NCI-H1092 treated with DMSO at 0.1 percent for 48 hours (cell line): ENCODE measurements at places on chromosomes 1 and 21.

DNA sequence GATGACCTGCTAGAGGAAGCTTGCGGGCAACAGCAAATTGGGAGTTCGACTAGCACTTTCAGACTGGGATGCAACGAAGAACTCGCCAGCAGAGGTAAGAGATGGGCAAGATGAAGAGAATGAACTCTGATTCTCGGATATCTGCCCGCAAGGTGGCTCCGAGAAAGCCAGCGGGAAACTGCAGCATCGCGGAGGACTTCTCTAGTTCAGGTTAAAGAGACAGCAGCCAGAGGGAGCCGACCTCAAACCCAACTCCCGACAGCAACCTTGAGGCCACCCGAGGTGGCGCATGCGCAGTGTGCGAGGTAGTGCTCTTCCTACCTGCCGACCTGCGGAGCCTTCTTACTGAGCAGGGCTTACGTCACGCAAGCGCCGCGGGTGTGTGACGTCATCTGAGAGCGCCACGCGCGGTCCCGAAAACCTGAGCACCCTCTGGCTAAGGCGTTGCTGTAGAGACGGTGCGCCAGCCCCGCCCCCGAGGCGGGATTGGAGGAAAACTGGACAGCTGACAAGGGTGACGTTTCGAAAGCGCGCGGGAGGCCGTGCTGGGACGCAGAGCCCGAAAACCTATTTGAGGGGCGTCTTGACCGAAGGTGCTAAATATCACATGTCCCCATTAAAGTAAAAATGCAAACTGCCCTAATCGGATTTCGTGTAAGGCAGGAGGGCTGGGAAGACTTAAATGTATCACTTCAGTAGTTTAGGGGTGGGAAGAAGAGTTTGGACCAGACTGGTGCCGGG, 110.5 kb upstream of the SLC25A33 start:
- DNase-seq = peak; percentile 99

GRCh38 chr1:13921190-13921589, 221.2 kb downstream of the PRDM2 start:
- DNase-seq = no peak

DNA sequence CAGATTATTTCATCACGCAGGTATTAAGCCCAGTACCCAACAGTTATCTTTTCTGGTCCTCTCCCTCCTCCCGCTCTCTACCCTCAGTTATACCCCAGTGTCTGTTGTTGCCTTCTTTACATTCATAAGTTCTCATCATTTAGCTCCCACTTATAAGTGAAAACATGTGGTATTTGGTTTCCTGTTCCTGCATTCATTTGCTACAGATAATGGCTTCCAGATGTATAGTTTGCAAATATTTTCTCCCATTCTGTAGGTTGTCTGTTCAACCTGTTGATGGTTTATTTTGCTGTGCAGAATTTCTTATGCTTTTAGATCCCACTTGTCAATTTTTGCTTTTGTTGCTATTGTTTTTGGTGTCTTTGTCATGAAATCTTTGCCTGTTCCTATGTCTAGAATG, 21.1 kb upstream of the KCNH1 start:
- no peak for DNase-seq

GRCh38 chr1:18151436-18152122, 44.0 kb downstream of the IGSF21 start:
- DNase-seq = no peak

DNA sequence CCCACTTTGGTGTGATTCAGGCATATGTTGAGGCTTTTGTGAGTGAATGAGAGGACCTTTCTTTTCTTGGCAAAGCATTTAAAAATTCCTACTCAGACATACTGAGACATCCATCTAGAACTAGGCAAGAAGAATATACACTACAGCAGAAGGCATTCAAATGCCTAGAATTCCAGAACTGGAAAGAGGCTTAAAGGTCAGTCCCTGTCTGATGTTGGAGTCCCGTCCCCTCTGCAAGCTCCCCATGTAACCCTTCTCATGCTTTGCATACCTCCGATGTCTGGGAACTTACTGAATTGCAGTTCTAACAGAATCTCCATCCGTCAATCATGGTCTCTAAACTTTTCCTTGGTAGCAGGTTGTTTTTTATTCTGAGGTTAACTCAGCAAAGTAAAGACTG, 152.9 kb downstream of the ATP6V1G3 start:
- no peak for DNase-seq

- DNase-seq = no peak
Measured at GRCh38 chr1:181469829-181470228, 13.5 kb upstream of the CACNA1E start.

DNA sequence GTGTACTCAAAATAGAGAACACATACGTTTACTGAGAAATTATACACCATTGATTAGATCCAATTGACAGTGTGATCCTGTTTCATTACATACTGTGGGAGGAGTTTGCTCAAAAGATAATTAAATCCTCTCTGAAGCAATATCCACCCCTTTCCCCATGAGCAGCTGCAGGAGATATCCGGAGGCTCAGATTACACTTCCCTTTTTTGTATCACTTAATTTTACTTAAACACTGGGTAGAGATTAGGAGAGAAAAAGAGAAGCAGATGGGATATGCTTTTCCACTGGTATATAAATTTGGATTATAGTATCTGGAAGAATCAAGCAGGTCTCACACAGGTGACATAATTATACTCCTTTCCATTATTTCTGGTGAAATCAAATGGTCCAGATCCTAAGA, 333.3 kb upstream of the ZRANB2 start:
- DNase-seq = peak; percentile 42

- no peak for DNase-seq
Measured at GRCh38 chr21:32653326-32653901, 41.2 kb upstream of the CFAP298 start.

DNA sequence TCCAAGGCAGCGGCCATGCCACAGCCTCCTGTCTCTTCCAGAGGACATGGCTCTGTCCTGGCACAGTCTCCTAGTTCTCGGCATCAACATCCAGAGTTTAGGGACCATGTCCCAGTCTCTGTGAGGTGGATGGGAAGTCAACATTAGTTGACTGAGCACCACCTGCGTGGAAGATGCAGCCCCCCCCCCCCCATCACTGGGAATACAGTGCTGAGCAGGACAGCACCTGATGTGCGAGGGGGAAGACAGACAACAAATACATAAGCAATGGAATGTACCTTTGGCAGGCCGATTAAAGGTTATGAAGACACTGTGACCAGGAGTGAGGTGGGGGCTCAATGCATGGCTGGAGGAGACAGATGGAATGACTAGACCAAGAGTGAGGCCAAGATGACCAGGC, 26.6 kb downstream of the KNCN start:
- DNase-seq = no peak

DNA sequence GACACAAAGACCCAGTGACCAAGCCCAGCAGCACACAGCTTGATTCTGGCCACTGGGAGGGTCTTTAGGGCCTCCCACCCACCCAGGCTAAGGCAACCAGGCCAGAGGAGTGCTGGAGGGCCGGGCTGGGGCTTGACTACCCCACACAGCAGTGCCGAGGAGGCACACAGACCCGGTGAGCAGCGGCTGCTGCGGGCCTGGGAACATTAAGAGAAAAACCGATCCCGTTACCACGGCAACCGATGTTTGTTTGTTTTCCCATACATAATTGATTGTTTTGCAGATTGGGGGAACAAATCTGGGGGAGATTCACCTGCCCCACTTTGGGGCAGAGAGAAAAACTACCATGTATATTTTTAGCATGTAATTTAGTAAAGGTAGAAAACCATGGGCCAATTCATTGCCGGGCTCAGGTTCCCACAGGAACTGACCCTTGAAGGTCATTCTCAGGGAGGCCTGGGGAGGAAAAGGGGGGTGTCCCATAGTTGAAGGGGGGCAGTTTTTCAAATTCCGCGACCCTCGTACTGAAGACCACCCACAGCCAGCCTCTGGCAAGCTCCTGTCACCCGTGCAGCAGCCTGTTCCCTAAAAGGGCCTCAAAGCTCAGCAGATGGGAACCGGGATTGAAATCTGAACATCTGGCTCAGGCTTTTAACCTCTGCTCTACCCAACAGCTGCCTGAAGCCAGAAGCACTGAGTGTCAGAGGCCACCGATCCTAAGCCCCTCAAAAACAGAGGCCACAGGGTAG, 35.3 kb downstream of the CHD5 start:
- no peak for DNase-seq

GRCh38 chr1:16156848-16157495, 1.1 kb upstream of the EPHA2 start:
- no peak for DNase-seq

- no peak for DNase-seq
Measured at GRCh38 chr1:115327270-115327669, 10.8 kb downstream of the NGF start.

GRCh38 chr1:215192306-215192705, 109.8 kb downstream of the KCNK2 start:
- no peak for DNase-seq

- no peak for DNase-seq
Measured at GRCh38 chr1:240073097-240073496, 18.6 kb upstream of the FMN2 start.

GRCh38 chr21:45504516-45505415, 37.5 kb downstream of the SLC19A1 start:
- no peak for DNase-seq

GRCh38 chr1:81437213-81437612, 363.5 kb upstream of the ADGRL2 start:
- DNase-seq = no peak

GRCh38 chr1:38285807-38286530, 239.4 kb upstream of the POU3F1 start:
- no peak for DNase-seq

- no peak for DNase-seq
Measured at GRCh38 chr1:31647106-31647505, 2.4 kb upstream of the PEF1 start.

DNA sequence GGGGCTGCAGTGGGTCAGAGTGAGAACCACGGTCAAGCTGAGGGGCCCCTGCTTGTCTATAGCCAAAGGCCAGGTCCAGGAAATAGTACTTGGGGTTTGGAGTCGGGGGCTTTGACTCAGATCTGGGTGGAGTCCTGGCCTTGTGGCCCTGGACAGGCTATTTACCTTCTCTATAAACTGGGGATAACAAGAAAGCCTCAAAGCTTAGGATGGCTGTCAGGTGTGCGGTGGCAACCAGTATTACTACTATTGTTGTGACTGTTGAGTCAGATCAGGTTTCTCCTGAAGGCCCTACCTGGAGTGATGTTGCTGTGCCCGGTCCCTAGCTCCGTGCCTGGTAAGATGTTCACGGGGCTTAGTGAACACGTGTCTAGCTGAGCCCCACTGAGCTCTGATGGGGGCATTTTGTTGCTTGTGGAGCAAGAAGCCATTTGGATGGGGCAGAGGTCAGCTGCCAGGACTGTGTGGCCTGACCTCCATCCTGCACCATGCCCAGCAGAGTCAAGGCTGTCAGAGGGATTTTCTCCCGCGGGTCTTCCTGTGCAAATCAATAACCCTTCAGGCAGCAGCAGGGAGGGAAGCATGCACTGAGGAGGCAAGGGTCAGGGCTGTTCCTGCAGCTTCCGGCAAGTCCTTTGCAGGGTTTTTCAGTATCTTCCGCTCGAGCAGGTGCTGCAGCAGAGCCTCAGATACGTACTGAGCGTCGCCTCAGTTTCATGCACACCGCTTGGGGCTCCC, 170.3 kb downstream of the CAMTA1 start:
- DNase-seq = no peak

GRCh38 chr1:77797991-77798390, 18.5 kb downstream of the MIGA1 start:
- DNase-seq = no peak

GRCh38 chr21:28393279-28393678, 599.4 kb downstream of the LTN1 start:
- no peak for DNase-seq

- DNase-seq = no peak
Measured at GRCh38 chr1:234277161-234277868, 95.9 kb upstream of the COA6 start.

GRCh38 chr1:154884869-154885701, 15.0 kb upstream of the KCNN3 start:
- DNase-seq = no peak

- DNase-seq = no peak
Measured at GRCh38 chr1:169906938-169907337, 13.2 kb upstream of the SCYL3 start.

DNA sequence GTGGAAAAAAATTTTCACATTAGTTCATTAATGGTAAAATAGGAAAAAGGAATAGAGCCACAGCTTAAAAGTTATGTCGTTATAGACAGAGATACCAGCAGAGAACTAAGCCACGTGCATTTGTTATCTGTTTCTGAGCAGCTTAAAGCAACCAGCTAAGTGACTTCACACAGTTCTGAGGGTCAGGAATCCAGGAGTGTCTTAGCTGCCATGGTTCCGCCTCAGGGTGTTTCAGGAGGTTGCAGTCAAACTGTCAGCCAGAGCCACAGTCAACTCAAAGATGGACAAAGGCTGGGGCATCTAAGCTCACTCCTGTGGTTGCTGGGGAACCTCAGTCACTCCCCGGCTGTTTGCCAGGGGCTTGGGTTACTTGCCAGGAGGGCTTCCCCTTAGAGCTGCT, 515.8 kb downstream of the SMYD3 start:
- DNase-seq = no peak

DNA sequence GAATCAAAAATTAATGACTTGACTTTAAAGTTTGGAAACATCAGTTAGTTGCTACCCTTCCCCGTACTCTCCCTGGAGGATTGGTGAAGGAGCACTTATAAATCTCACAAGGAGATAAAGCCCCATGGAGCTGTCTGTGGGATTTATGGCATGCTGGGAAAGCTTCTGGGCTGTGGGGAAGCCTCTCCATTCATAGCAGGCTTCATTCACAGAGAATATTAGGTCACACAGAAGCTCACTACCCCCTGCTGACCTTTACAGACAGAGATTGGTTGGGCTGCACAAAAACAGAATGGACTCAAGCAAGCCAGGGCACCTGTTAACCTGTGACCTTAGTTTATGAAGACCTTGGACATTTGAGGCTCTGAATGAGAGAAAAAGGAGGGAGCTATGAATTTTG, 32.1 kb downstream of the RGL1 start:
- DNase-seq = no peak

DNA sequence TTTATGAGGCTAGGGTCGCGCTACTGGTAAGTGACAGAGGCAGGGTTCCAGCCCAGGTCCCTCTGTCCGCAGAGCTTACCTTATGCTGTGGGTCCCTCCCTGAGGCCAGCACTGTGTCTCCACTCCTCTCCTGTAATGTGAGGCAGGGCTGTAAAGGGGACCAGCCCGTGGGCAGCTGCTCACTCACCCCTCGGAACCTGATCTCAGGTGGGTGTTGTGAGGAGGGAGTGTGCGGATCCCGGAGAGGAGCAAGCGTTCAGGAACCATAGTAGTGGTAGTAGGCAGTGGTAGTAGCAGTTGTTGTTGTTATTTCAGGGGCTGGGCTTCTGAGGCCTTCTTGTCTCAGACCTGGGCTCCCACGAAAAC, 1.7 kb downstream of the ZC3H12A start:
- DNase-seq = no peak

GRCh38 chr1:11691928-11692711, 610 bp downstream of the DRAXIN start:
- DNase-seq = peak; percentile 27
